Activated CD8-positive, alpha-beta memory T cell treated with anti-CD3 and anti-CD28 coated beads for 1 hour (primary cell): ENCODE measurements at places on chromosomes 1 and 21.

DNA sequence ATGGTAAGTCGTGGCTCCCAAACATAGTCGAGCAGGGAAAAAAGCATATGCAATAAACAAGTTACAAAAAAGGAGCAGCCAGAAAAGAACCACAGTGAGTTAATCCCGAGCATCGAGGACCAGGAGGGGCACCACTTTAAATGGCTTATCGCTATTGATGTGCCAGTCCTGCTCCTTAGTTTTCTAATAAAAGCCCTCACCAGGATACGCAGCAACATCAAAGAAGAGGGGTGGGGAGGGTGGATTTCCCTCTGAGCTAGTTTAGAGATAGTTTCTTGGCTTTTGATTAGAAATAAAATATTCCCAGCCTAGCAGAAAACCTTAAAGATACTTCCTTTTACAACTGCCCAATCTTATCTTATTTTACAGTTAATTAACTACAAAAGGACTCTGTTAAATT, 170.4 kb downstream of the GABPA start:
- no peak for DNase-seq

DNA sequence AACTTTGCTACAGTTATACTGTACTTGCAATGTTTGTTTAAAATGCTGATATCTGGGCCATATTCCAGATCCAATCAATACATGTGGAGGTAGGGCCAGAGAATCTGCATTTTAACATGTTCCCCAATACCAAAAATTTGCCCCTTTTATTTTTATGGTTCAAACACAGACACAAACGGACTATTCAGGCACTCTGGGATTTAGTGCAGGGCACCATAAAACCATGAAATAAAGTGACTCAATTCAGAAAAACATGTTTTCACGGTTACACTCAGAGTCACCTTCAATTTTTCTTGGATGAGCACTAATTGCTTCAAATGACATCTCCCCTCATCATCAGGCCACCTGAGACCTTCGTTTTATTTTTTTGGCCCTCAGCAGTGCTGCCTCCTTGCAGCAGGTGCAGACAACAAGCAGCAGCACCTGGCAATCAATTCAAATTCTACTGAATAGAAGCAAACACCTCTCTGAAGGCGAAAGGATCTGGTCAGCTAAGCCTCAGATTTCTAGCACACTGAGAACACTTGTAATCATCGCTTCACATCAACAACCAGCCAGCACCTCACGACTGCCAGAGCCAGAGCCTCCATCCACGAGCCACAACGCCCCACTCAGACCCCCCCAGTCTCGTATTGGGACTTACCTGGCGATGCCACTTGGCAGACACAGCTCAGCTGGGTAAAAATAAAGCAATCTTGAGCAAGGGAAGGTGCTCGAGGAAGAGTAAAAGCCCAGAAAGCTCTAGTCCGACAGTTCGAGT, 1.1 kb downstream of the ERO1B start:
- no peak for DNase-seq

DNA sequence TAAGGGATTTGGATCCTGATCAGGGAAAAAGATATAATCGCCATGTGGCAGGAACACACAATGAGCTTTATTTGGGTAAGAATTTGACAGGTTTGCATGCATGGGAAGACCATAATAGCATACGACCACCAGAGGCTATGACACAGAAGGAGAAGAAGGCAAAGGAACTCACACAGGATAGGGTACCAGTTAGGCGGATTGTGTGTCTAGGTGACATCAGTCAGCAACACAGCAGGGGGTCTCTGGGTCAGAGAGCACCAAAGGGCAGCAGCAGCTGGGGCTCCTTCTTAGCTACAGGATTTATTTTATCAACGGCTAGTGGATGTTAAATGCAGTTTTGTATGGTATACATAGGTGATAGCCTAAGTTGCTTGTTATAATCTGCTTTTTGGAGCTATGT, 551.3 kb downstream of the KCNT2 start:
- no peak for DNase-seq

GRCh38 chr1:238377280-238377919, 486.7 kb upstream of the ZP4 start:
- DNase-seq, result no peak

- DNase-seq, result no peak
These were observed 178.7 kb downstream of the TNR start for GRCh38 chr1:175564723-175565122.

GRCh38 chr1:185632659-185633423, 101.3 kb upstream of the HMCN1 start:
- no peak for DNase-seq

DNA sequence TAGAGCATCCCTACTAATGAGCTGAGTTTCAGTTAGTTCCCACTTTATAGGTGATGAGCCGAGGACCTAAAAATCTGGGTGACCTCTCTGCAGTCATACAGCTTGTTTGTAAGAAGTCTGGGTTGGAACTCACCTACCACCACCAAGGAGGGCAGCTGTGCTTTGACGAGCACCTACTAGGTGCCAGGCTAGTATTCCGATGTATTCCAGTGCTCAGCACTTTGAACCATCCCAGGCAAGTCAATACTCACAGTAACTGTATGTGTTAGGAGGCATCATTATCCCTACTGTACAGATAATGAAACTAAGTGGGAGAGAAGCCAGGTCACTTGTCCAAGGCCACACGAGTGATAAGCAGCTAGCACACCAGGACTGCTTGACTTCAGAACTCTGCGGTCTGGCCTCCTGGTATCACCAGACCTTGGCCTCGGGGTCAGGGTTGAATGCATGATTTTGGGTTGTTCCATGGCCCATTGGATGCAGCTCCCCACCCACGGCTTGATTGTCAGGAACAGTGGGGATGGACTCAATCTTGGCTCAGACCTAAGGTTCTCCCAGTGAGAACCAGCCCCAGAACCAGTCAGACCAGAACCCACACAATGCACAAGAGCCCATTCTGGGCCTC, 20.7 kb downstream of the ECE1 start:
- no peak for DNase-seq

DNA sequence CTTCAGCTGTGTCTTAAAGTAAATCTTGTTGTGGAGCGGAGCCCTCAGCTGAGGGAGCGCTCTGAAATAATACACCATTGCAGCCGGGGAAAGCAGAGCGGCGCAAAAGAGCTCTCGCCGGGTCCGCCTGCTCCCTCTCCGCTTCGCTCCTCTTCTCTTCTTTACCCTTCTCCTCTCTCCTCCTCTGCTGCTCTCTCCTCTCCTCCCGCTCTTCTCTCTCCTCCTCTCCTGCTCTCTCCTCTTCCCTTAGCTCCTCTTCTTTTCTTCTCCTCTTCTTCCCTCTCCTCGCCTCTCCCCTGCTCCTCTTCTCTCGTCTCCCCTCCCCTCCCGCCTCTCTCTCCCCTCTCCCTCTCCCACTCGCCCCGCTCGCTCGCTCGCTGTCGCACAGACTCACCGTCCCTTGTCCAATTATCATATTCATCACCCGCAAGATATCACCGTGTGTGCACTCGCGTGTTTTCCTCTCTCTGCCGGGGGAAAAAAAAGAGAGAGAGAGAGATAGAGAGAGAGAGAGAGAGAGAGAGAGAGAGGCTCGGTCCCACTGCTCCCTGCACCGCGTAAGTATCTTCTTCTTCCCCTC, at the start of gene PROX1:
PROX1 (plus strand) TSS at position 47 of the 580 bp plus-strand sequence. CDS start 8,563 bp downstream, outside the sequence.
- DNase-seq, result no peak

DNA sequence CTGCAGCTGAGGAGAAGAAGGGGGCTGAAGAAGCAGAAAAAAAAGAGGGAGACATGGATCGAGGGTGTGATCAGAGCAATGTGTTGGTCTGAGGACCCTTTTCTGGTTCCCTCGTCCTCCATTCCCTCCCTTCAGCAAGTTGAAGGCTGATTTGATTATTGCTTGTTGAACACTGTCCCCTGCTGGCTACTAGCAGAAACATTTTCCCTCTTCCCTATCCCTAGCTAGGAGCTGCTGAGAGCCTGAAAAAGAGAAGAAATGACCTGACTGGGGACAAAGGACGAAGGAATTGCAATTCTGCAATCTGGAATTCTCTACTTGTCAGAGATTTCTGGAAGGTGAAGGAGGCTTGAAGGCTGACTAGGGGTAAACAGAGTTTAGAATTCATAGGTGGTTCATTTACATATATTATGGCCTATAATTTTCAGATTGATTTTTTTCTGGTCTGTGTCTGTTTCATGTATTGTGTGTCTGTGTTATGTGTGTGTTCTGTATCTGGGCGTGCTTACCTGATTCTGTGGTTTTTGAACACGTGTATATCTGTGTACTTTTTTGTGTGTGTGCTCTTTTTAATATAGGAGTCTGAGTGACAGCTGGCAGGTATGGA, 9.8 kb downstream of the NHLH1 start:
- DNase-seq, result no peak

DNA sequence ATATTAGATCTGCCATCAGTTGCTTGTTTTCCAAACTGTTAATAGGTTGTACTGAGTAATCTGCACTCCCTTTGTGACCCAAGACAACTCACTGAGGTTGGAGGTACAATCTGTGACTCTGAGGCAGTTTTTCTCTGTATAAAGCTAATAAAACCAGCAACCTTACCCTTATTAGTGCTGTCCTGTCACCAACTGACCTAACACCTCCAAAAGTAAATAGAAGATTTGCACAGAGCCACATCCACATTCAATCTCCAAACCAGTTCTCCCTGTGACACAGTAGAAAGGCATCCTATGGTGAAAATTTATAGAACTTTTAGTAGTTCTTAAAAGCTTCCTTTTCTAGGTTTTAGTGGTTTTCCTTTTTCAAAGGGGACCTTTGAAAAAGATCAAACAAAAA, 140.4 kb upstream of the ADGRL2 start:
- no peak for DNase-seq

- no peak for DNase-seq
These were observed 37.2 kb upstream of the CITED4 start for GRCh38 chr1:40899230-40899870.

GRCh38 chr1:203546274-203546673, 52.3 kb downstream of the OPTC start:
- DNase-seq, result no peak

DNA sequence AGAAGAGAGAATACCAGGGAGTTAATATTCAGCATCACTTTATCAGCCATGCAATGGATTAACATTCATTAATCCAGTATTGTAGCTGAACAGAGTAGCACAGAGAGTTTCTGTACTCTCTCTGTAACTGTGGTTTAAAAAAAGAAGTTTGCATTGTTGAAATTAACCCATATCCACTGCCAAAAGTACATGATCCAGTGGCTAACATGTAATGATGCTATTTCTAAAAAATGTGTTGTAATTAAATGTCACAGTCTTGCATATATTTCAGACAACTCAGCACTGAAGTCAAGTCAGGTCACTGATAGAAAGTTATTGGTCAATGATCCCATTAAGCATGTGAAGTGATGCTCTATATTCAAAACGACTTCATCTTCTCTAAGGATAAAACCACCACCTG, 141.3 kb downstream of the NRIP1 start:
- no peak for DNase-seq

GRCh38 chr1:65036570-65037051, 70.3 kb upstream of the JAK1 start:
- DNase-seq, result no peak

- no peak for DNase-seq
These were observed 52.4 kb upstream of the GPR157 start for GRCh38 chr1:9181176-9181906.

- no peak for DNase-seq
These were observed 180.1 kb downstream of the ZBTB18 start for GRCh38 chr1:244231193-244231571.

- no peak for DNase-seq
These were observed 27.4 kb downstream of the AGL start for GRCh38 chr1:99877568-99877967.

DNA sequence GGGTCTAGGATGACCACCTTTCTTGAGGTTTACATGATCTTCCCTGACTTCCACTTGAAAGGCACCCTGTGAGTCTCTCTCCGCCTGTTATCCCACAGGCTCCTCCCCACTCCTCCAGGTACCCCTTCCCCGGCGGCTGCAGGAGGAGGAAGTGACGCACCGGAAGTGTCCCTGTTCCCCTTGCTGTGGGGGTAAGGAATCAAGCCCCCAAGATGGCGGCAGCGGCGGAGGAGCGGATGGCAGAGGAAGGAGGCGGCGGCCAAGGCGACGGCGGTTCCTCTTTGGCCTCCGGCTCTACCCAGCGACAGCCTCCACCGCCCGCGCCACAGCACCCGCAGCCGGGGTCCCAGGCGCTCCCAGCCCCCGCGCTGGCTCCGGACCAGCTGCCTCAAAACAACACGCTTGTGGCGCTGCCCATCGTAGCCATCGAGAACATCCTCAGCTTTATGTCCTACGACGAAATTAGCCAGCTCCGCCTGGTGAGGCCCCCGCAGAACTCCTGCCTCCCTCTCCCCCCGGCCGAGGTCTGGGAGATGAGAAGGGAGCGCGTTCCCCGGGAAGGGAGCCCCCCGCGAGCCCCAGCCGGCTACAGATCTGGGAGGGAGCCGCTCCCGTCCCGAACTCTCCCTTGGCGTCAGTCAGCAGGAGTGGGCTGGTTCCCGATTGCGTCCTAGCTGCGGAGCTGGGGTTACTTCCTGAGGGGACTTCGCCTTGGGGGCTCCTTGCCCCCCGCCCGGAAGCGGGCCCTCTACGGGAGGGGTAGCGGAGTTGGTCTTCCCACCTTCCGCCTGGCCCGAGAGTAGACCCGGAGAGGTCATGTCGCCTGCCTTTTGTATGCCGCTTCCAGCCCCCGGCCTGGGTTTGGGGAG, at the start of gene FBXO28:
FBXO28 (plus strand) TSS at position 194 of the 869 bp plus-strand sequence; CDS start at position 213, 19 bp downstream.
- DNase-seq, result peak; percentile 88

DNA sequence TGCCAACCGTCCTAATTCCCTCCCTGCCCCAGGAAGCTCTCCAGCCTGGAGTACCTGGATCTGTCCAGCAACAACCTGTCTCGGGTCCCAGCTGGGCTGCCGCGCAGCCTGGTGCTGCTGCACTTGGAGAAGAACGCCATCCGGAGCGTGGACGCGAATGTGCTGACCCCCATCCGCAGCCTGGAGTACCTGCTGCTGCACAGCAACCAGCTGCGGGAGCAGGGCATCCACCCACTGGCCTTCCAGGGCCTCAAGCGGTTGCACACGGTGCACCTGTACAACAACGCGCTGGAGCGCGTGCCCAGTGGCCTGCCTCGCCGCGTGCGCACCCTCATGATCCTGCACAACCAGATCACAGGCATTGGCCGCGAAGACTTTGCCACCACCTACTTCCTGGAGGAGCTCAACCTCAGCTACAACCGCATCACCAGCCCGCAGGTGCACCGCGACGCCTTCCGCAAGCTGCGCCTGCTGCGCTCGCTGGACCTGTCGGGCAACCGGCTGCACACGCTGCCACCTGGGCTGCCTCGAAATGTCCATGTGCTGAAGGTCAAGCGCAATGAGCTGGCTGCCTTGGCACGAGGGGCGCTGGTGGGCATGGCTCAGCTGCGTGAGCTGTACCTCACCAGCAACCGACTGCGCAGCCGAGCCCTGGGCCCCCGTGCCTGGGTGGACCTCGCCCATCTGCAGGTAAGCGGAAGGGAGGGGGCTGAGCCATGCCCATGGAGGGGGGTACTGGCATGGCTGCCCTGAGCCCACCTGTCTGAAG, 16.5 kb downstream of the PODN start:
- no peak for DNase-seq
